ENCODE measurements at places on chromosomes 16 and 17.

GRCh38 chr17:8192070-8192815 is 2.3 kb upstream of the BORCS6 start:
- no peak for DNase-seq

DNA sequence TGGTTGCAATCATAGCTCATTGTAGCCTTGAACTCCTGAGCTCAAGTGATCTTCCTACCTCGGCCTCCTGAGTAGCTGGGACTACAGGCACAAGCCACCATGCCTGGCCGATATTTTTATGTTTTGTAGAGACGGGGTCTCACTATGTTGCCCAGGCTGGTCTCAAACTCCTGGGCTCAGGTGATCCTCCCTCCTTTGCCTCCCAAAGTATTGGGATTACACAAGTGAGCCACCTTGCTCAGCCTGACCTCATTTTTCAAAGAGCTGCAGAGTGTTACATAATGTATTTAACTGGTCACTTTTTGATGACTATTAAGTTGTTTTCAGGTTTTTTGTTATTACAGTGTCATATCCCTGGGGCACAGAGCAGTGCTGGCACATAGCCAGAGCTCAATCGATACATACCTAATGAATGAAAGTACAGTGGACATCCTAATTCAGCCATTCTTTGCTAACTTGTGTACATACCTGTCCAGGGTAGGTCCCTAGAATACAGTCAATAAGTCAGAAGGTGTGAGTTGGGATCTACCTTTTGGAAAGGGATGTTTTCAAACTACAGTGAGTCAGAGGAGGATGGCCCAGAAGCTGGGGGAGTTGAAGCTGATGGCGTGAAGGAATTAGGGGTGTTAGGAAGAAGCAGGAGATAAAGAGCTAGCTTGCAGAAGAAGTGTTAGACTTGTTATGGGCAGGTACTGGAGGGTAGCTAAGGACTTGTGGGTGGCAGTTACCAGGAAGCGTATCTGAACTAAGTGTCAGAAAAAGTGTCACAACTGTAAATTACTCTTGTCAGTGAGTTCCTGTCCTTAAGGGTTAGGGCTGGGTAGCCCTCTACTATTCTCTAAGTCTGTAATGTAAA is 20.1 kb upstream of the CYLD start:
- no peak for DNase-seq

GRCh38 chr17:68179236-68179925 is 68.5 kb upstream of the AMZ2 start:
- DNase-seq: no peak

- DNase-seq: no peak
Measured at GRCh38 chr16:81581107-81581506, 136.5 kb downstream of the CMIP start.

DNA sequence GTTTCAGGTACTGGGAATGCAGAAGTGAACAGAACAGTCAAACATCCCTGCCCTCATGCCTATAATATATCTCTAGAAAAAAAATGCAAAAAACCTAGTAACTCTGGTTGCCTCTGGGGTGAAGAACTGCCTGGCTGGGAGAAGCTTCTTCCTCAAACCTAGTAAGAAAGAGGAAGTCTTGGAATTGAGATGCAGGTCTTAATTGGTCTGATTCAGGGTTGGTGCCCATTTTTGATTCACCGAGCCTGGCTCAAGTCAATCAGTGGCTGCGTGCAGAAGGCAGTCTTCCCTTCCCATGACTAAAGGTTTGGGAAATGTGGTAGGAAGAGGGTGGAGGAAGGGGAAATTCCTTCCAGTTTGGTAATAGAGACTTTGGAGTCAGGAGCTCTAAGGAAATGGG is 22.4 kb downstream of the CDRT15 start:
- no peak for DNase-seq

DNA sequence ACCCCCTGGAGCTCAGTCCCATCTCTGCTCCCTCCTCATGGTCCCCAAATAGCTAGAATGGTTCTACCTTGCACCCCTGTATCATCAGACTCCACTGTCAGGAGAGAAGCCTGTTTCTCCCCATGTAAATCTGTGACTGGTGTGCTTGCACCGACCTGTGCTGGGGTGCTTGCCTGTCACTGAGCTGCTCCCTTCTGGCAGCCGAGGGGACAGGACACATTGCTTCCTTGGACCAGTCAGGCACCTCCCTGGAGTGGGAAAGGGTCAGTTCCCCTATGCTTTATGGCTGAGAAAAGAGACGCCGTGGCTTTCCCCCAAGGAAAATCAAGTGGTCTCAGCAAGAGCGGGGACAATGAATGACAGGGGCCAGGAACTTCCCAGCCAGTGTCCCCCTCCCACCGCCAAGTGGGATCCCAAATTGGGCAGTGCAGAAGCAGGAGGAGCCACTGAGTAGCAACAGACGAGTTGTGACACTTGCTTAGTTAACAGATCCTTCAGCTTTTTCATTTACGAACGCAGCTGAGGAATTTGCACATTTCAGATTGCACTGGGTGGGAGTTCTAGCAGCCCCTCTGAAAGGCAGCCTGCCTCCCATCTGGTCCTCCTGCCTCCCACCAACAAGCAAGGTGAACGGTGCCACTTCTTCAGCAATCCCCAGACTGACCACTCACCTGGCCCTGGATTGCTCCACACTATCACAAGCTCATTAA is 156.4 kb downstream of the KATNIP start:
- DNase-seq: no peak

DNA sequence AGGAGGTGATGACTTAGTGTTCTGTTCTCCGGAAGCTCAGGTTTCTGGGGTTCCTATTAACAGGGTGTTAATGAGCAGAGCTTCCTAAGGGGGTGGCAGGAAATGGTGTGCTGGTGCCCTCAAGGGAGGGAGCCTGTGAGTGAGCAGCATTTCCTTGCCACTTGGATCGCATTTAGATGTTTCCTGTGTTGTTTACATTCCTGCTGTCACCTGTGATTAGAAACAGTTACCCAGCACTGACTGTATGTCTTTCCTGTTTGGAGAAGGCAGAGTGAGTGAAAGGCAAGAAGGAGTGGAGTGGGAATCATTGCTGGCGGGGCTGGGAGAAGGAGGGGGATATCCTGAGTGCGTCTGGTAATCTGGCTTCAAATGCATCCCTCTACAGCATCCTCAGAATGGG is 214.6 kb downstream of the CCDC182 start:
- DNase-seq: no peak

Data from stimulated activated CD8-positive, alpha-beta memory T cell treated with anti-CD3 and anti-CD28 coated beads, Interleukin-15, amount 100 ng/mL, for 24 hours (primary cell).